SHP77 (cell line): ENCODE measurements at places on chromosomes 4 and X.

DNA sequence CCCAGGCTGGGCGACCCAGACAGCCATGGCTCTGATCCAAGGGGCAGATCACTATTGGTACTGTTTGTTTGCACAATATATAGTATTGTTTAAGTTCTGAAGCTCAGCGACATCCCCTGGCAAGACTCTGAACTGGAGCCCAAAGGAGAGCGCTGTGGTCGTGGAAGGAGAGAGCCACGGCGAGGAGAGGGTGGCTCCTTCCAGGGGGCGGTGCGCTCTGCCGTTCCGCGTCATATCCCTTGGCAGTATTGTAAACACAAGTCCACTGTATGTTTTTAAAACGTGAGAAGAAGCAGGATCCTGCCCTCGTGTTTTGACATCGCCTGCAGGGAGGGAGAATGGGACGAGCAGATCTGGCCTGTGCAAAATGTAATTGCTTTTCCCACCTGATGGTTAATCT, 185.5 kb downstream of the RAB28 start:
- DNase-seq: no peak

DNA sequence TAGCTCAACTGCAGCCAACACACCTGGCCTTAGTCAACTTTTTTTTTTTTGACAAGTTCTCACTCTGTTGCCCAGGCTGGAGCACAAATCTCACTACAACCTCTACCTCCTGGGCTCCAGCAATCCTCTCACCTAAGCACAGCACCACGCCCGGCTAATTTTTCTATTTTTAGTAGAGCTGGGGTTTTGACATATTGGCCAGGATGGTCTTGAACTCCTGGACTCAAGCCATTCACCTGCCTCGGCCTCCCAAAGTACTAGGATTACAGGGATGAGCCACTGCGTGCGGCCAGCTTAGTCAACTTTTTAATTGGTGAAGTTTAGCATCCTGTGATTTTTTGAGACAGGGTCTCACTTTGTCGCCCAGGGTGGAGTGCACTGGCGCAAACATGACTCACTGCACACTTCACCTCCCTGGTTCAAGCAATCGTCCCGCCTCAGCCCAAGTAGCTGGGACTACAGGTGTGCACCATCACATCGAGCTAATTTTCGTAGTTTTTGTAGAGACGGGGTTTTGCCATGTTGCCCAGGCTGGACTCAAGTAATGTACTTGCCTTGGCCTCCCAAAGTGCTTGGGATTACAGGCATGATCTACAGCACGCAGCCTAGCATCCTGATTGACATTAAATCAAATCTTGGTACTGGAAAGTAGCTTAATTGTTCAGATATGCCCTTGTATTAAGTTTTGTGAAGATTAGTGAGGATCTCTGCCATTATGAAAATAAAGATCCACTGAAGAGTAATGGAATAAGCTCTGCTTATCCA, 8.3 kb downstream of the HNRNPDL start:
- DNase-seq: no peak

- peak; percentile 7 for DNase-seq
Measured at GRCh38 chr4:99088023-99088449, 552 bp downstream of the ADH5 start.

DNA sequence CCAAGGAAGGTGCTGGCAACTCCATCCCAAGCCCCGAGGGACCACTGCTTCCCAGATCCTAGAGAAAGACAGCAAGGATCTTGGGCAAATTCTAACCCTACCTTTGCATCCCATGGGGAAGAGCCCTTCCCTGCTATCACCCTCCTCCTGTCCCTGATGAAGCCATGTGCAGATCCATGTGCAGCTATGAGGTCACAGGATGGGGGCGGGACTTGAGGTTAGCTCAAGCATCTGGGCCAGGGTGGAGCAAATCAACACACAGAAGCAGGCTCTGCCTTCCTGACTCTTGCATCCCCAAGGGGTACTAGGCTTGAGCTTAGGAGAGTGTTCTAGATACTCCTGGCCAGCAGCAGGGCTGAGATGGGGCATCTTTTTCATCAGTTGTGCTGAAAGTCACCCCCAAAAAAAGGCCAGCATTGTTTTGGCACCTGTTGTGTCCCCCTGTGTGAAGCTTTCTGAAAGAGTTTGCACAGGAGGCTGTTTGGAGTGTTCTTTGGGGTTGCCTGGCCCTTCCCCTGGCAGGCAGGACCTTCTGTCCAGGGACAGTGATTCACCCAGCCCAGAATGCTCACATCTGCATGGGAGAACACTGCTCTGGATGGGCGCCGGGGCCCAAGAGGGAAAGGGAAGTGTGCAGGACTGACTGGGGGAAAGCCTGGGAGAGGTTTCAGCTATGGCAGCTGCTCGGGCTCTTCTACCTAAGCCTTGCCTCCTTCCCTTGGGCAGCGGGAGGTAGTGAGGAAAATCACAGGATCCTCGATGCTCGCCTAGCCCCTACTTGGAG, 50.8 kb downstream of the PRPS1 start:
- no peak for DNase-seq

- DNase-seq: no peak
Measured at GRCh38 chr4:53505947-53506346, 85.3 kb downstream of the LNX1 start.

GRCh38 chr4:82425478-82425877, 4.8 kb downstream of the HNRNPDL start:
- DNase-seq: no peak

DNA sequence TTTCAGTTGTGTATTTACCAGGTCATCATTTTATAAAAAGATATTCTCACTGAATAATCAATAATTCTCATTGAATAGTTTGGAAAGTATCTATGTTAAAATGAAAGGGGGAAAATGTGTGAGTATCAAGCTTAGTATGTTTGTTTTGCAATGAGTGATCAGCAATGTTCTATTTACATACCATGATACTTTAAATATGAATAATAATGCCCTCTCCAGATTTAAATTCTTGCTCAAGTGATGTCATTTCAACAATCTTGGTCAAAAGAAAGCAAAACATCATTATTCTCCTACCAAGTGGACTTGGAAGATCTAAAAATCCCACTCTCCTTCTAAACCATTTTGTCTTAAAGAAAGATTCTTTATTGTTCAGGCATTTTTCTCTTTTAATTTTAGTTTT, 42.1 kb upstream of the ANKRD50 start:
- no peak for DNase-seq

GRCh38 chrX:134435894-134436293, 24.1 kb upstream of the HPRT1 start:
- no peak for DNase-seq

GRCh38 chrX:79366873-79367749, at the start of gene ITM2A:
Gene ITM2A (minus strand): TSS chrX:79367334. CDS start chrX:79367215, 119 bp downstream.
- no peak for DNase-seq

GRCh38 chr4:8319731-8320385, 50.3 kb downstream of the HTRA3 start:
- DNase-seq: no peak

DNA sequence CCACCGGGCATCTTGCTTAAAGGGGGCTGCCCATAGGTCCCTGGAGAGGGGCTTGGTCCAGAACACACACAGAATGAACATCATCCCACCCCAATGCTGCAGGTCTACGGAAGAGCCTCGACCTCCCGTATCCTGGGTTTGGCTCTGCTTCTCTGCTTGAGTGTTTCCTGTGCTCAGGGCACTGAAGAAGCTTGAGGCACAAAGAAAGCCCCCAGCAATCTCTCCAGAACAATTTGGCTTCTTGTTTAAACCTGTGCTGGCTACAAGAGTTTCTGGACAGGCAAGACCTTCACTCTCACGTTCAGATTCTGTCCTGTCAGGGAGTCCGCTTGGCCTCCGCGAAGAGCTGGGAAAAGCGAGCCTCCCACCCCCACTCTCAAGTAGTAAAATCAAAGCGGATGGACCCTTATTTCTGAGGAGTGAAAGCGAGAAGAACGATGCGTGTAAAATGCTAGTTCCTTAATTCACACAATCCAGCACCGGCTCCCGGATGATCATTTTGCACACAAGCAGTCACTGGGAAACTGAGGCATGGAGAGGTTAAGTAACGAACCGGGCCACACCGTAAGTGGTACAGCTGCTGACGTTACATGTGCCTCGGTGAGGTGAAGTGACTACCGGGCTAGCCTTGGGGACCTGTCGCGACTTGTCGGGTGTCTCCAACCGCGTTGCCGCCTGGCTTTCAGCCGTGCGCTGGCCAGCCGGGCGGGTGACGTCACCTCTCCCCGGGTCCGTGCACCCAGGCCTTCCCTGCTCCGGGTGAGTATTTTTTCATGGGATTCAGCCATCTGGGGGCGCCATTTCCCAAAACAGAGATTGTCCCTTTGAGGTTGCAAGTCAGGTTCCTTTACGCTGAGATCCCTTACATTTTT, 3.1 kb upstream of the SFRP2 start:
- no peak for DNase-seq

DNA sequence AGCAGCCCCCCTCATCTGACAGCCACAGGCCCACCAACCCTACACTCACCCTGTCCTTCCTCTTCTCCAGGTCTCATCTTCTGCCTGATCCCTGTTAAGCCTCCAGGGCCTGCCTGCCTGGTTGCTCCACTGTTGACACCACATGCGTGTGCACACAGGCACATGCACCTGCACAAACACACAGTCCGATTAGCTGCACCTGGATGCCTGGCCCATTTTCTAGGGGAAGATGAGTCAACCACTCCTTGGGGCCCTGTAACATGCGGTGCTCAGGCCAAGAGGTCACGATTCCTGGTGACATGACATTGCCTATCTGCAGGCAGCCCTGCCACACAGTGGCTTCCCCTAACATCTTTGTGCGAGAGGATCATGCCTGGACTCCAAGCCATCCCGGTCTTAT, 498.4 kb downstream of the BCOR start:
- DNase-seq: peak; percentile 39

- DNase-seq: peak; percentile 18
Measured at GRCh38 chr4:102780476-102781144, 19.8 kb upstream of the MANBA start.

DNA sequence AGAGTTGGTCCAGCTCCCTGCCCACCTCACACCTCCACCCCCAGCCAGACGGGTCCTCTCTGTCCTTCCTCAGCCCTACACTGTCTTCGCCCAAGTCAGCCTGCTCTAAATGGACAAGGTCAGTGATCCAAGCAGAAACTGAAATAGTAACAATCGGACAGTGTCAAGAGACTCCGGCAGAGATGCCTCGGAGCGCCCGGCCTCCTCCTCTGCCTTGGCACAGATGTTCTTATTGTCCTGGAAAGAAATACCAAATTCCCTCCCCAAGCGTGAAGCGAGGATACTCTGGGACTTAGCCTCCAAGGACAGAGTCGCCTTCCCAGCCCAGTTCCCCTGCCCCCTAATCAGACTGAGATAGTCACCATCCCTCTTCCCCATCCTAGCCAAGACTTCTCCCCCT, 28.5 kb downstream of the UTP14A start:
- DNase-seq: no peak

DNA sequence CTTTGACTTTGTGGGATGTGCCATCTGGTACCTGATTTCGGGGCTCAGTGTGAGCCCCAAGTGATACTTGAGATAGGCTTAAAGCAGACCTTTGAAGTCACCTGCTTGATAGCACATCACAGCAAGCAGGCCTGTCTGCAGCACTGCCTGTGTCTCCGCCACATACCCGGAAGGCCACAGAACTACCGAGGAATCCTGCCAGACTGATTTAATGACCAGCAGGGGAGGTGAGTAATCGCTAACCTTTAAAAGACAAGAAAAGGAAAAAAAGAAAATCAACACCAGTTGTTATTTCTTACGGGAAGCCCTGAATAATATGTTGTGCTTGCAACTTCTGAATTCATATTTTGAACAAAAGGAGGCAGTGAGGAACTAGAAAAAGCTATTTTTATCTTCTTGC, 6.8 kb downstream of the PTCHD1 start:
- DNase-seq: no peak

GRCh38 chrX:145393702-145394235, 146.5 kb downstream of the SPANXN1 start:
- no peak for DNase-seq

DNA sequence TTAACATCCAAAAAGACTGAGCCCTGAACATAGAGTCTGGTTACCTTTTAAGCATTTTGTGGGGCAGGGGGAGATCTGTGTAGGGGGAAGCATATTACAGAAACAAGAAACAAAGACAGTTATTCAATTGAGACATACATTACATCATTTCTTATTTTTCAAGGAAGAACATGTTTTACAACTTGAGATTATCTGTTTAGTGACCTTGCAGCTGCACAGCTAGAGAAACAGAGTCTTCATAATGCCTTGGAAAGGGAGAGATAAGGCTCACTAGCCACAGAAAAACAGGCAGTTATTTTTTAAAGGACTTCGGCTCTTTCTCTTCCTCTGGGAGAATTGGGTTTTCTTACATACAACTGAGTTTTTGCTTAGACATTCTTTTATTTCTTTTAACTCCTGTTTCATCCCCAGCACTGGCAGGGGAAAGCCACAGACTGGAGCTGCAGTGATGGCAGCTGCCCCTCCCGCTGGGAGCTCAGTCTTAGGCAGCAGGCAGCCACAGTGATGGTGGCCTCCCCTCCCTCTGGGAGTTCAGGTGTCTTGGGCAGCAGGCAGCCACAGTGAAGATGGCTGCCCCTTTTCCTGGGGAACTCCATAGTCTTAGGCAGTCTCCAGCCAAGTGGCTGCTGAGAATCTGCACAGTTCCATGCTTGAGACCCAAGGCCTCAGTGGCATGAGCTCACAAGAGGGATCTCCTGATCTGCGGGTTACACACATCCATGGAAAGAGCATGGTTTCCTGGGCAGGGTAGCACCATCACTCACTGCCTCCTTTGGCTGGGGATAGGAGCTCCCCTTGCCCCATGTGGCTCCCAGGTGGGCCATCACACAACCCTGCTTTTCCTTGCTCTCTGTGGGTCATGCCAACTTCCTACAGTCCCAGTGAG, 19.4 kb upstream of the TMPRSS11F start:
- no peak for DNase-seq

DNA sequence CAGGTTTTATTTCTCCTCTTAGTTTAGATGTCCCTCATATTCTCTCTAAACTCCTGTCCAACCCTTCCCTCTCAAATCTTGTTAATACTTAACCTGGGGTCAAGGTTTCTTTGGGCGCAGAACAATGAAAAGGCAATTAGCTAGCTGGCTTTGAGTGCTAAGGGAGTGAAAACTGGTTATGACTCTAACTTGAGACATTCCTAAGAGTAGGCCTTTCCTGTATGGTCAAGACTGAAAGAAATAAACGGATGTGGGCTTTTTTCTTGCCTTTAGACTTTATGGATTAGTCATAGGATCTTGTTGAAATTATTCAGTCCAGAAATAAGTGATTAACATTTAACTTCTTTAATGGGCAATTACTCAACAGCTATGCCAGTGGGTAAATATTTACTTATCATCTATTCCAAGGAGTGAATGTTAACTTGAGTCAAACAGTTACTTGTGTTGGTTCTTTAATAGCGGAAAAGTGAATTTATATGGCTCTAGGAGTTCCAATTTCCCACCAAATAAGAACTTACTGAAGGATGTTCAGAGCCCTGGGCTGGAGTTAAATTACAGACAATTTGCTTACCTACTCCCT, 141.7 kb upstream of the SCML1 start:
- DNase-seq: no peak

DNA sequence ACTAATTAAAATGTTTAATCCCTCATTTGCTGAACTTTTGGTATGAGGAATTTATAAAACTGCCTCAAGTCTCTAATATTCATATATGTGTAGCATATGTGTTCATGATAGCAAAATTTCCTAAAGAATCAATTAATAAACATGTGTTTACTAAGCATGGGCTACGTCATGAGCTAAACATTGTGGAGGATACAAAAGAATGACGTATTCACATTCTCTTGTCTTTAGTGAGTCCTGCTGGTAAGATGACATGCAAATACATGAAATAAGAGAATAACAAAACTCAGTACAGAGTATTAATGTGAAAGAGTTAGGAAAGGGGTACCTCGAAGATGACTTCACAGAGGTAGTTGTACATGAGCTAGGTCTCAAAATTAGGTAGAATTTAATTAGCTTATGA, 121.9 kb upstream of the POF1B start:
- DNase-seq: no peak
